WTC11 (cell line): ENCODE measurements at places on chromosomes 5 and 9. TPM values are rescaled to one million over a fixed set of nuclear protein-coding genes. Genes with fewer than 3 reads are reported as not detected.

DNA sequence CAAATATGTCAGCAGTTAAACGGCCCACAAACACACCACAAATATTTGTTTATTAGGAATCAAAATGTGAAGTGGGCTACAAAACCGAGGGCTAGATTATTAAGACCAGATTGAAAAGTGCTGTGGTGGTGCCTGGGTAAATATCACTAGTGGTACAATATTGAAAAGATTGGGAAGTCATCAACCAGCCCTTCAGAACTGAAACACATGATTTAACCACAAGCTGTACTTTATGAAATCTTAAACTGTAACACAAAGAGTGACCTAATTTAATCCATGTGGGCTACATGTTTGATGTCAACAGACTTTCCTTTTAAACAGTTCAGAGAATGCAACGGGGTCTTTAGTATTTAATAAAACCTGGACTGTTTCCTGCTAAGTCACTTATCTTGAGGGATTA is 182.3 kb downstream of the SPATA31D1 start:
- H3K36me3 ChIP-seq, result no peaks in the 10 kb centered on the region
- H3K4me1 ChIP-seq, result peaks cover 26% of the 10 kb centered on the region

DNA sequence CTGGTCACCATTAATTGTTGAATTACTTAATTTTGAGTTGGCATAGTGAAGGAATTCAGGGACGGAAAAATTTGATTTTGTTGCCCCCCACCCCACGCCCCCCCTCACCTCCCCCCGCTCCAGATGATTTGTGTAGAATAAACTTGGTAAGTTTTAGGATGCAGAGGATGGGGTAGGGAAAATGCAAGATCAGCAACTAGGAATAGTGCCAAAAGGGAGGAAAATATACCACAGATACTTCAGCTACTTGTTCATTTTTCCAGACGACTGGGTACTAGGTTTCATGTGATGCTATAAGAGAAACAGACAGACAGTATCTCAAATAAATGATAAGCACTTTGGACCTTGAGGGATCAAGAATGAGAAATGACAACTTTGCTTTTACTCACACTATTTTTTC is 862.2 kb upstream of the SEMA6A start:
- no peak overlapping the region for H3K4me3 ChIP-seq
- no peak for DNase-seq
- H3K27me3 ChIP-seq, result no peaks in the 10 kb centered on the region
- H3K27ac ChIP-seq, result no peak overlapping the region

GRCh38 chr5:156686796-156687195 is 163.3 kb upstream of the PPP1R2B start:
- DNase-seq, result no peak
- no peak overlapping the region for H3K4me3 ChIP-seq
- H3K36me3 ChIP-seq, result no peaks in the 10 kb centered on the region
- peaks cover 37% of the 10 kb centered on the region for H3K4me1 ChIP-seq
- no peak overlapping the region for H3K27ac ChIP-seq

DNA sequence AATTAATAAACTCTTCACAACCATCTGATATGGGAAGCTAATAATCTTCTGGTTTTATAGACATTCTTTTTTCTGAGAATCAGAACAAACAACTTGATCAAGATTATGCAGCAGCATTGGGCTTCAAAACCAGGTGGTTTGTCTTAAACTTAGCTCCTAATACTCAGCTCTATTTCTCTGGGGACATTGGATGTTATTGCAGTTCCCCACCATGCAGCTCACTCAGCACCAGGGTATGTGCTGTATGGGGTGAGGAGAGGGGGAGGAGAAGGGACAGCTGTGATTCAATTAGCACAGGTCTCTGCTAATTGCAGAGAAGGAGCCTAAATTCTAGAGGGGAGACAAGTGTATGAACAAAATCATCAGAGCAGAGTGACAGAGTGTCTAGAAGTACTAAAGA is 210.7 kb upstream of the TNC start:
- no peak for DNase-seq
- H3K27me3 ChIP-seq, result no peaks in the 10 kb centered on the region; the same call in 1 of the 2 replicates
- H3K4me3 ChIP-seq, result no peak overlapping the region
- H3K4me1 ChIP-seq, result no peaks in the 10 kb centered on the region
- H3K36me3 ChIP-seq, result no peaks in the 10 kb centered on the region

DNA sequence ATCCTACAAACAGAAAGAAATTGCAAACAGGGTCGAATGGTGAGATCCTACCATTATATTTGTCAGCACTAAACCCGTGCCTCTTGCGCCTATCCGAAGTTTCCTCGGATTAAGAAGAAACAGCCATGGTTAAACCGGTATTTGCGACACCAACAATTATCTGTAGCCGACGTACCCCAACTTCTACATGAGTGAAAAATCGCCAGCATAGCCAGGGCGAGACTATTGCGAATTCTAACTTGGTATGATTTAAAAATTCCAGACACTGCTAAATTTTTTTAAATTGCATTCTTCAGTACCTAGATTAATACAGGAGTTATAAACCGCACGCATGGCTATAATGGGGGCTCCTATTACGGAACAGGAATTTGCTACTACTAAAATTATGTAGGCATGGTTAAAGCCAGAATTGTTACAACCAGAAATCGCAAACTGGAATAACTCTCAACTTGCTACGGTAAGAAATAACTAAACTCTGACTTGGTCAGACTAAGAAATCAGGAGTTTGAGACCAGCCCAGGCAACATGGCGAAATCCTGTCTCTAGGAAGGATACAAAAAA is 25.3 kb upstream of the ANXA2R start:
- H3K27ac ChIP-seq, result peak overlapping the region; percentile 98
- no peak for DNase-seq
- H3K27me3 ChIP-seq, result no peaks in the 10 kb centered on the region
- peak overlapping the region; percentile 87 for H3K4me3 ChIP-seq
- H3K36me3 ChIP-seq, result peaks cover 5% of the 10 kb centered on the region

IFNA5 gene
- total RNA-seq, result not detected in 3 replicates

HINT2 gene
- 33.6 to 42.7 TPM (median 42.1 TPM) in 3 replicates for total RNA-seq

GFI1B gene
- 0.41 to 0.78 TPM (median 0.77 TPM) in 3 replicates for total RNA-seq

OR1J2 gene
- not detected in 3 replicates for total RNA-seq

TBCA gene
- total RNA-seq, result 310 to 327 TPM (median 323 TPM) in 3 replicates

GRCh38 chr5:23411200-23411599 is 96.2 kb upstream of the PRDM9 start:
- DNase-seq, result no peak
- no peak overlapping the region for H3K4me3 ChIP-seq
- no peaks in the 10 kb centered on the region for H3K27me3 ChIP-seq
- H3K4me1 ChIP-seq, result peaks cover 3% of the 10 kb centered on the region; the same call in 1 of the 2 replicates
- peaks cover 4% of the 10 kb centered on the region for H3K36me3 ChIP-seq

RMRP gene
- 23,577 to 25,958 TPM (median 25,042 TPM) in 3 replicates for total RNA-seq

GRCh38 chr5:27315363-27316270 is 277.2 kb upstream of the CDH9 start:
- peaks cover 58% of the 10 kb centered on the region for H3K4me1 ChIP-seq
- no peak overlapping the region for H3K27ac ChIP-seq
- no peaks in the 10 kb centered on the region for H3K27me3 ChIP-seq
- H3K4me3 ChIP-seq, result no peak overlapping the region
- H3K36me3 ChIP-seq, result no peaks in the 10 kb centered on the region; the same call in 1 of the 2 replicates

GRCh38 chr5:56317923-56318561 is 84.9 kb upstream of the ANKRD55 start:
- no peak for DNase-seq
- no peak overlapping the region for H3K27ac ChIP-seq
- no peaks in the 10 kb centered on the region for H3K36me3 ChIP-seq

EQTN gene
- total RNA-seq, result 0.66 to 1.4 TPM (median 0.81 TPM) in 3 replicates

CENPK gene
- 33.8 to 37.5 TPM (median 36.6 TPM) in 3 replicates for total RNA-seq

GRCh38 chr9:124443625-124444024 is 6.6 kb upstream of the ADGRD2 start:
- no peak for DNase-seq
- no peak overlapping the region for H3K4me3 ChIP-seq
- peaks cover 17% of the 10 kb centered on the region for H3K27me3 ChIP-seq
- H3K36me3 ChIP-seq, result no peaks in the 10 kb centered on the region
- no peak overlapping the region for H3K27ac ChIP-seq

GRCh38 chr5:37628876-37629275 is 211.0 kb downstream of the GDNF start:
- H3K27ac ChIP-seq, result no peak overlapping the region
- DNase-seq, result no peak
- H3K27me3 ChIP-seq, result no peaks in the 10 kb centered on the region
- H3K4me1 ChIP-seq, result no peaks in the 10 kb centered on the region
- peaks cover 22% of the 10 kb centered on the region for H3K36me3 ChIP-seq
- H3K4me3 ChIP-seq, result no peak overlapping the region

GRCh38 chr5:121962347-121962670 is 534 bp downstream of the SRFBP1 start:
- no peak for DNase-seq
- H3K27me3 ChIP-seq, result no peaks in the 10 kb centered on the region; the same call in 1 of the 2 replicates
- H3K27ac ChIP-seq, result peak overlapping the region; percentile 94; the same call in 1 of the 2 replicates
- H3K4me1 ChIP-seq, result peaks cover 21% of the 10 kb centered on the region
- peaks cover 16% of the 10 kb centered on the region for H3K36me3 ChIP-seq

DNA sequence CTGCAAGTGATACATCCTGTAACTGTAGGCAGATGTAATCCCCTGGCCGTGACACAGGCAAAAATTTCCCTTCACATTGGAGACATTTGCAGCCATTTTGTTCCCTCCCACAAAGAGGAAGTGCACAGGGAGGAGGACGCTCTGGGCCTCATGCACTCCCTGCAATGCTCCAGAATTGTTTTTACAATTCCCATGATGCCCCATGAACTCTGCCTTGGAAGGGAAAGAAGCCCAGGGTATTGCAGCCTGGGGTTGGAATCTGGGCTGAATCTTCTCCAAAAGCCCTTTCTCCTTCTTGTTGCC is 491.7 kb downstream of the CCDC171 start:
- H3K4me3 ChIP-seq, result no peak overlapping the region
- no peaks in the 10 kb centered on the region; the same call in 1 of the 2 replicates for H3K27me3 ChIP-seq
- H3K36me3 ChIP-seq, result no peaks in the 10 kb centered on the region
- peaks cover 15% of the 10 kb centered on the region for H3K4me1 ChIP-seq

- peaks cover 12% of the 10 kb centered on the region for H3K36me3 ChIP-seq
- no peaks in the 10 kb centered on the region for H3K27me3 ChIP-seq
- peaks cover 20% of the 10 kb centered on the region for H3K4me1 ChIP-seq
- H3K4me3 ChIP-seq, result no peak overlapping the region
- no peak for DNase-seq
Measured at GRCh38 chr9:14304259-14304658, 9.7 kb downstream of the NFIB start.
